ENCODE measurements at places on chromosomes 6 and 20.

DNA sequence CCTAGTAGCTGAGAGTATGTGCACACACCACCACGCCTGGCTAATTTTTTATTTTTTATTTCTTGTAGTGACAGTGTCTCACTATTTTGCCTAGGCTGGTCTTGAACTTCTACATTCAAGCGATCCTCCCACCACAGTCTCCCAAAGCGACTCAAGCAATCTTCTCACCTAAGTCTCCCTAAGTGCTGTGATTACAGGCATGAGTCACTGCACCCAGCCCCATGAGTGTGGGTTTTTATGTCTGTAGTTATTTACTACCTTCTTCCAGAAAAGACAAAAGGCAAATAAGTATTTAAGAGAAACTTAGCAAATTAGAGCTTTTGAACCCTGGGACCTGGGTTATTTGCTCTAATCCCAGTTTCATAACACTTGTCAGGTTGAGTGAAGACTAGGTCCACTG lies 92.3 kb upstream of the HCRTR2 start:
- no peak for DNase-seq

- DNase-seq, result no peak
Measured at GRCh38 chr6:18997375-18997826, 610.3 kb downstream of the RNF144B start.

GRCh38 chr6:744666-745353 lies 51.9 kb upstream of the EXOC2 start:
- no peak for DNase-seq

- DNase-seq, result no peak
Measured at GRCh38 chr20:47740862-47741184, 44.5 kb downstream of the SULF2 start.

DNA sequence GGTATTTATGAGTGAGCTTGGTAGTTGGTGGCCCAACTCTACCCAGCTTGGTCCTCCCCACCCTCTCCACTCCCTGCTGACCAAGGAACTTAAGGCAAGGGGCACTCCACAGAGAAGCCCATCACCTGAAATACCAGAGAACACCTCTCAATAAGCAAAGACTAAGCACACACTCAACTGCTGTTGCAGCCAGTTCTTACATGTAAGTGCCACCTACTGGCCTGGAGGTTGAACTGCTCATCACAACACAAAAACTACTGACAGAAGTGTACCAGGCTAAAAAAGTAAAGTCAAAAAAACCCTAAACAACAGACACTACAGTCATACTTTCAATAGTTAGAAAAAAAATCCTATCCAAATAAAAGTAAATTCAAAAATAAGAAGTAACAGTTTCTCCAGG lies 146.2 kb downstream of the FAM83B start:
- no peak for DNase-seq

DNA sequence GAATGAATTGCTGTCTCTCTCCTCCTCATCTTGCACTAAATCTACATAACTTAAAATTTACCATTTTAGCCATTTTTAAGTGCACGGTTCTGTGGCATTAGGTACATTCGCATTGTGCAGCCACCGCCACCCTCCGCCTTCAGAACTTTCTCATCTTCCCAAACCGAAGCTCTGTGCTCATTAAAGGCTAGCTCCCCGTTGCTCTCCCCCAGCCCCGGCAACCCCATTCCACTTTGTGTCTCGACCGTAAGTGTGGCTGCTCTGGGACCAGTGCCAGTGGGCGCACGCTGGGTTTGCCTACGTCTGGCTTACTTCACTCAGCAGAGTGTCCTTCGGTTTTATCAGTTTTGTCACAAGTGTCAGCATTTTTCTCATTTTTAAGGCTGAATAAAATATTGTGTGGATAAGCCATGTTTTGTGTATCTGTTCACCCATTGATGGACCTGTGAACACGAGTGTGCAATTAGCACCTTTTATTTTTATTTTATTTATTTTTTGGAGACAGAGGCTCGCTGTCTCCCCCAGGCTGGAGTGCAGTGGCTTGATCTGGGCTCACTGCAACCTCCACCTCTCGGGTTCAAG lies 16.8 kb downstream of the SLC17A9 start:
- no peak for DNase-seq

DNA sequence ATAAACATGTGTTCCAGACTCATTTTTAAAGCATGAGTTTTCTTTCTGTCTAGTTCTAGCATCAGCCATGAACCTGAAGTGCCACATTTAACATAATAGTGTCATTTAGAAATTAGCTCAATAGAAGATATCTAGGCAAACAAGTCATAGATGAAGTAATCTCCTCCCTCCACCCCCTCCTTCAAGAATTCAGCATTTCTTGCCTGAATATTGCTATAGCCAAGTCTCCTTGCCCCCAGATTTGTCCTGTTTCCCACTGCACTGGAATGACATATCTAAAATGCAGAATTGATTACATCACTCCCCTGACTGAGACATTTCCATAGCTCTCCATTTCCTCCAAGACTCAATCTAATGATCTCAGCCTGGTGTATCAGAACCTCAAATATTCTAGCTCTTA lies 134.9 kb upstream of the BACH2 start:
- no peak for DNase-seq

GRCh38 chr6:127188744-127189143 lies 70.3 kb downstream of the RSPO3 start:
- no peak for DNase-seq

DNA sequence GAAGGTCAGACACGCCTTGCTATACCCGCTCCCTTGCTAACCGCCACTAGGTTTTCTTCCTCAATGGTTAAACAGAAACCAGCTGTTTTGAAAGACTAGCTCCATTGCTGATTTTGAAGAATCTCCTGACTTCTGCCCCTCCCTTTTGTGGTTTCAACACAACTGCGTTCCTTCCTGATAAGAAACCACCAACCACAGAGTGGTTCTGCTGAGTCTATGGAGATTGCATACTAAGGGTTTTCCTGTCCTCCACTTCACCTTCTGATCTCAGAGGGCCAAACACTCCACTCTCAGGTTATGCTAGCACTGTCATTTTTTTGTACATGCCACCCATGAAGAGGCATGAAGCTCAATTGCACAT lies 207.9 kb downstream of the MYLK4 start:
- no peak for DNase-seq

DNA sequence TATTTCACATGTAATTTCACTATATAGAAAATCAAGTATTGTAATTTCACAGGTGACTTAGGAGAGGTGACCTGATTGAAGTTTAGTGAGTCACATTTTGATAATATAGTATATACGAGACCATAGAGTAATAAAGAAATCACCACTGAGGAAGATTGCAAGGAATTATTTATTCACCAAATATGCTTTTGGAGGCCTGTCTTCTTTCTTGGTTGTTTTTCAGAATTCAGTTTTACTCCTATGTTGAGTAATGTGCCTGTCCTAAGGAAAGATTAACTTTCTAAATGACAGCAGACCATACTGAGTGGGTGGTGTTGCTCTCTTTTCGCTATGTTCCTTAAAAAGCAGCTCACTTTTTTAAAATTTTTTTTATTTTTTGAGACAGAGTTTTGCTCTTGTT lies 87.5 kb upstream of the FOXO3 start:
- DNase-seq, result no peak

DNA sequence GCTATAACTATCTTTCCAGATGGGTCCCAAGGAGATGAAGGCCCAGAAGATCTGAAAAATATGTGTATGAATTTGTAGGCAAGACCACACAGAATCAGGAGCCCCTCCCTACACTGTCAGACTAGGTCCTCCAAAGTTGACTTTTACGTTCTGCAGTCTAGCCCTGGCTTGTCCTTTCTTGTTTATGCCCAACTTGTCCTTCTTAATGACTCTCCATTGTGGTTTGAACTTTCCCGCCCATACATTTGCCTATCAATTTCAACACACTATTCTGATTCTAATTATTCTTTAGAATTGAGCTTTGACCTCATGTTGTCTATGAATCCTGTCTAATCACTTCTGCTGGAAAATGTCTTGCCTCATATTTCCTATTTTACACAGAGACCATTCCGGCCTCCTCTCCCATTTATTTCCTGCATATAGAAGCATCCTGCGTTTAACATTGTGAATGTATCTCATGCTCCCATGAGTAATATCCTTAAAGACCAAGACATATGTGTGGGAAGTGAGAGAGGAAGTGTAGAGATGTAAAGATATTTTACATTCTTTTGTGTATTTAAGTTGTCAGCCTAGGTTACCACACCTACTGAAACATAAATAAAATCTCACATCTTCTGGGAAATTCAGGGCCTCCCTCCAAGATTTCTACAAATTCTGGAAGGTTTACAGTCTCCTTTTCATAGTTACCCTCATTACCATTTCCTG lies 348.3 kb downstream of the BCKDHB start:
- no peak for DNase-seq

DNA sequence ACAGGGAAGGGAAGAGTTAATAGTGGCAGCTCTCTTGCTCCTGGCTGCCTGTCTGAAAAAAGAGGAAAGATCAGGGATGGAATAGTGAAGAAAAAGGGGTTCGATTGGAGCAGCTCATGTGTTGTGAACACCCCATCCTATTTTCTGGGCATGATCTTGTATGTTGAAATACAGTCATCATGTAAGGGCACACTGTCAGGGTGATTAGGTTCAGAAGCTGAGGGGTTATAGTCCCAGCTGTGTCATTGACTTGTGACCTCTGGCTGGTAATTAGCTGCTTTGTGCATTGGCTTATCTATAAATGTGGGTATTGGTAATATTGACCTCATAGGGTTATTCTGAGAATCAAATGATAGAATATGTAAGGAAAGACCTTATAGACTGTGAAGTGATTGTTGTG lies 30.1 kb downstream of the PHF20 start:
- no peak for DNase-seq

DNA sequence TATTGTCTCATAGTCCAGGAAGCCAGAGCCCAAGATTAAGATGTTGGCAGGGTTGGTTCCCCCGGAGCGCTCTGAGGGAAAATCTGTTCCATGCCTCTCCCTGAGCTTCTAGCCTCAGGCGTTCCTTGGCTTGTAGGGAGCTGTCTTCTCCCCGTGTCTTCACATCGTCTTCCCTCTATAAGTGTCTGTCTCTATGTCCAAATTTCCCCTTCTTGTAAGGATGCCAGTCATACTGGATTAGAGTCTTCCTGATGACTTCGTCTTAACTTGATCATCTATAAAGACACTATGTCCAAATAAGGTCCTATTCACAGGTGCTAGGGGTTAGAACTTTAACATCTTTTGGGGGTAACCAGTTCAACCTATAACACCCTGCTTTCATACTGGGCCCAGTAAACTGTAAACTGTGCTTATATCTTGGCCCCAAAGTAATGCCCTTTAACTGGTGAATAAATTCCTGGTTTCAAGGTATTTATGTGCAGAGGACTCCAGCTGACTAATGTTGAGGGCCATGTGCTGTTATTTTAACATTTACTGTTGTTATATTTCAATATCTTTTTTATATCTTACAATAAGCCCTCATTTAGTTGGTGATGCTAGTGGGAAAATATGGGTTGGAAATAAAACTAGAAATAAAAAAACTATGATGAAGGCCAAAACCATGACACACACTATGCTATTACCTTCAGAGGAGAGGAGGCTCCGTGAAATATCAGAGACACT lies 101.7 kb upstream of the IYD start:
- no peak for DNase-seq

GRCh38 chr6:139648430-139649000 lies 274.1 kb upstream of the CITED2 start:
- no peak for DNase-seq

DNA sequence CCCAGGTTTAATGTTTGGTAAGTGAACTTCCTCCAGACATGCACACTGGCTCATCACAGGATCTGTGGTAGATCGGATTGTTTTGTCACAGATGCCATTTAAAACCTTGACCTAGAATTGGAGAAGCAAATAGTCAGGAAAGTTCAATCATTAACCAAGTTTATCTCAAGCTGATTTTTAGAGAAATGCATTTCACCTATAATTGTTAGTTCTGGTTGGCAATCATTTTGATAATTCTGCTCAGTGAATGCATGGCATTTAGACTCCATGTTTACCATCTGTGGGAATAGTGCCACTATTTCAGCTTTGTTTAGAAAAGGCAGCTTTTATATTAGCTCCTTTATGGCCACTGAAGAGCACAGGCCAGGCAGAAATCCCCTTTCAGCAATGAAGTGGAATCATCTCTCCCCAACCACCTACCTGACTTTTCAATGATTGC lies 73.9 kb upstream of the IPCEF1 start:
- no peak for DNase-seq

GRCh38 chr6:18306977-18307376 lies 42.6 kb upstream of the DEK start:
- DNase-seq, result no peak

DNA sequence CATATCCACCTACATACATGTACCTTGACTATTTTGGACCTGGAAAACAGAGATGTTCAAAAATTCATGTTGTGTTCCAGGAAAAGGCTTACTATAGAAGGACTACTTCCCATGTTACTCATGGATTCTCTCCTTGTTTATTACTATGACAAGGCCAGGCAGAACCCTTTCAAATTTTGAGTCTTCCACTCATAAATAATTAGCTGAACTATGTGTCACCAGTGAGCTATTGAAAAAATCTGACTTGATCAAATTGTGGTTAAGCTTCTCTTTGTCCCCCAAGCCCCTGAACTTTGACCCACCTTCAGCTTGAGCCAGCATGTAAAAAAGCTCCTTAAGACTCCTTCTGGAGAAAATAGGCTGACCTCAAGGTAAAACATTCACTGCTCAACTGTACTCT lies 1142.8 kb upstream of the EYS start:
- no peak for DNase-seq

DNA sequence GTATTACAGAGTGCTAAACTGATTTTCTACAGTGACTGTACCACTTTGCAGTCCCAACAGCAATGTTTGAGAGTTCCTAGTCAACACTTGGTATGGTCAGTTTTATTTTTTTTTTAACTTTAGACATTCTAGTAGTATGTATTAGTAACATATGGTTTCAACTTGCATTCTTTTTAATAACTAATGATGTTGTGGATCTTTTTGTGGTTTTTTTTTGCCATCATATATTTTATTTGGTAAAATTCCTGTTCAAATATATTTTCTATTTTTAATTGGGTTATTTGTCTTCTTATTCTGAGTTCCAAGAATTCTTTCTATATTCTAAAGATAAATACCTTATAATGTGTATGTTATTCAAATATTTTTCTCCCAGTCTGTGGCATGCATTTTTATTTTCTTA lies 189.4 kb upstream of the ECI2 start:
- DNase-seq, result no peak

GRCh38 chr6:45645302-45645701 lies 267.6 kb upstream of the SUPT3H start:
- no peak for DNase-seq

GRCh38 chr6:126804332-126805064 lies 314.0 kb upstream of the RSPO3 start:
- DNase-seq, result no peak

- DNase-seq, result no peak
Measured at GRCh38 chr6:10098756-10099528, 315.9 kb downstream of the TFAP2A start.

DNA sequence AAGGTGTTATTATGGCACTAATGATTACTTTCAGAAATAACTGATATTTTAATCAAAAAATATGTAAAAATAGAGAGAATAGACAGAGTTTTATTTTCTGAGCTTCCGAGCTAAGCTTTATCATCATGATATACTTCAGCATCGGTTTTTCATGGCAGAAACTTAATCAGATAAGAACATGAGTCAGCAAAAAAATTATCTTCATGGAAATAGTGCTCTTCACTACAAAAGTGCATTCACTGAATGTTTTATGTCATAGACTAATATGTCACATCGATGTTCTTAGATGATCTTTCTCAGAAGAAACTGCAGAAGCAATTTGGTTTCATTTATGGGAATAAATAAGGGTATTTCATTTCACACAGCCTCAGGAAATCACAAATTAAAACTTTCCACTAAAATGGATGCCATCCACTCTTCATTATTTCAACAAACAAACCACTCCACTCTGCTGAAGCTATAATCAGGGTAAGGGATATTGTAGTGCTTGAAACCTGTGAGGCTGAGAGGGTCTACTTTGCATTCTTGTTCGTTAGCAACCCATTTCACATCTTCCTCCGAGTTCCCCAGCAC lies 10.2 kb upstream of the MAP3K7 start:
- no peak for DNase-seq
